Muscle of leg (tissue), 16 donors: ENCODE measurements at places on chromosomes 12 and 14.
A peak's percentile ranks its signal among the peaks of the same experiment; 100 is the strongest.

DNA sequence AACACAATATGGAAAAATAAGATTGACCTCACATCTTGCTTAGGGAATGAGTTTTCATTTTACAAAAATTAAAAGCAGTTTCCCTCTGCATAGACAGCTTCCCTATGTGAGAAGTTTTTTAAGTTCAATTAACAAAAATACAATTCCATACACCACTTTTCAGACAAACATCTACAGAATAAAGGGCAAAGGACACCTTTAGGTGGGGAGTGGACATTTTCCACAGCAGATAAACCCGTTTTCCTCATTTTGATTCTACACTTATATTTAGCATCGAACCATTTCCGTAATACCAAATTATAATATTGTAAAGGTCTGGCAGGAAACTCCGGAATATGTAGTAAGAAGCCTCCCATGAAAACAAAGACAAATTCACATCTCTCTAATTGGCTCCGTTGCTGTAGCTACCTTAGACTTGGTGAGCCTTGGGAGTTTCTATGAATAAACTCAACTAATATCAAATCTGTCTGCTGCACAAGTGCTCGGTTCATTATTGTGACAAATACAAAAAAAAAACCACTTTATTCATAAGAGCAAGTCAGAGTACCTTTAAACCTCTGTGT, 1.7 kb downstream of the ARMH4 start:
- DNase-seq: no peak

DNA sequence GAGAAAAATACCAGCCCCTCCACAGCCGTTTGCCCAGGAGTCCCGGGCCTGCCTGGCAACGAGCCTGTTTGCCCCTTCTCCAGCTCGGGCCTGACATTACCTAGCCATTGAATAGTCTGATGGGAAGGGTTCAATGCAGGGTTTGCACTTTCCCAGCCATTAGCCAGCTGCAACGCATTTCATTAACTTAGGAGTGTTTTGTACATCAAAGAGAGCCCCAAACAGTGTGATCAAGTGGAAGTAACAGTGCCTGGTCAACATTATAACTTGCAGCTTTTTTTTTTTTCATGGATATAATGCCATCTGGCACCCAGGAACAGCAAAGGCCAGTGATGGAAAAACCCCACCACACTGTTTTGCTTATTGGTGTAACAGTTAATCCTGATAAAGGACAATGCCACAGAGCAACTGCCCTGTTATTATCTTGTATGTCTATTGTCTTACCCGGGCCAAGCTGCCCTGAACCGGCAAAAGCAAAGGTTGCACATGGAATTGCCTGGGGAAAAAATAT, 38.0 kb downstream of the BTG1 start:
- DNase-seq: no peak

DNA sequence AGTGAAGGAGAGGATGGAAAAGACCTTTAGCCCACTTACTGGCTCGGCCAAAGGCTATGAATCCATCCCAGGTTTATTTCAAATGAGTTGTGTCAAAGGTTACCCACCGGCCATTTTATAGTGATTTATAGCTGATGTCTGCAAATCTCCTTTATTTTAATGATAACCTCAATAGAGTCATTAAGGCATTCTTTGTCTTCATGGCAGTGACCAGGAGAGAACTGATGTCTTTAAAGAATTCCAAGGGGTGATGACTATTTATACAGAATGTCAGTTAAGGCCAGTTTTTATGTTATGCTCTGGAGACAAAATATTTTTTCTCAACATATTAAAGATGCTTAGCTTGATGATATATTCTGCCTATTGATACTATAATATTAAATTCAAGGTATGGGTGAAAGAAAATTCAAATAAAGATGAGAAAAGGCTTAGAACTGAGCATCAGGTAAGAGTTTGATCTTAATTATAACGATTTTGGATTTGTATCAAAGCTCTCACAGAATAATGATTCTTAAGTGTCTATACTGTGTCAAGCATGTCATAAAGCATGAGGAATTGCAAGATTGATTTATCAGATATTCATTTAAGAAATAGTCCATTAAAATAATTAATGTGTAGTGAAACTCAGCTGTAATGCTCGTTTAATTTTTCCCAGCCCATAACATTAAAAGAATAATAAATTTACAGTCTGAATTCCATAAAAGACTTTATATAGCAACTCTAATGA, 361.5 kb downstream of the SOX5 start:
- DNase-seq: no peak

DNA sequence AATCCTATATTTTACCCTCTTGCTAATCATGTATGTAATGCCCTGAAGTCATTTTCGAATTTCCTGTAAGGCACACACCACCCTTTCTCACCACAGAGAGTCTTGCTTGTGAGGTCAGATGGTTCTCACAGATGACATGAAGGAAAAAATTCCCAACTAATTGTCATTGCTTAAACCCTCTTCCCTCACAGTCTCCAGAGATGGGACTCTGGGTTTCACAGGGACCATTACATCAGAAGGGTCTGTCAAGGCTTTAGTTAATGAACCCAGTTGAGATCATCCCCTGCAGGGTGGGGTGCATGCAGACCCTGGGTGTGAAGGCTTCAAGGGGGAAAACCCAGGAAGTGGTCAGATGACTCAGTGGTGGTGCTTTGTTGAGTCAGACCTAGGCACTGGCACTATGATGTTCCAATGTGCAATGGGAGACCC, 229.6 kb downstream of the BCAT1 start:
- DNase-seq: no peak

DNA sequence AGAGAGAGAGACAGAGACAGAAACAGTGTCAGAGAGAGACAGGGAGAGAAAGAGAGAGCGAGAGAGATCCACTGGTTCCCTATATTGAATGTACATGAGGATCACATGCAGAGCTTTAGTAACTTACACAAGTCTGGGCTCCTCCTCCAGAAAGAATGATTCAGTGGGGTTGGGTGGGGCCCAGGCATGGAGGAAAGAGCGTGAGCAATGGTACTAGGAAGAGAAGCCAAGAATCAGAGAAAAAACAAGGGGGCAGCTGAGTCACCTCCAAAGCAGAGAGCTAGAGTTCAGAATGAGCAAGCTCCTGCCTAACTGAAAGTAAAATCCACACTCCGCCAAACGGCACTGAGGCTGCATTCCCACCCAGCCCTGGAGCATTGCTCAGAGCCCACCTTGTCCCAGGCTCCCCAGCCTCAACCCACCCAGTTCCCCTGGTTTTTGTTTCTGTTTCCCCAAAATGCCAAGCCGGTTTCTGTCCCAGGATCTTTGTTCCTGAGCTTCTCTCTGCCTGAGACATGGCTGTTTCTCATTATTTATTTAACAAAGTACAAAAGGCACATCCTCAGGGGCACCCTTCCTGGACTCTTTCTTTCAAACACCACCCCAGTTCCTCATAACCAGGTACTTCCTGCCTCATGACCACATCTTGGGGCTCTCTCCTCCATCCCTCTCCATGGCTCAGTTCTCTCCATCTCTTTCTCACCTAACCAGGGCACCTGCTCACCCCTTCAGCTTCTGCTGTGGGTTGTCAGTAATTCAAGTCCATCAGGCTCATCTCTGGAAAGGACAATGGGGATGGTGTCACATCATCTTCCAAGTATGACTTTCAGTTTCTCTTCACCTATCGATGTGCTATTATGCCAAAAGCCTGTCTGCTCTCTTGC, 670.3 kb upstream of the TBX3 start:
- DNase-seq: peak; percentile 74

- DNase-seq: peak; percentile 49
Observed at GRCh38 chr12:115504306-115505290, 772.9 kb downstream of the MED13L start.

DNA sequence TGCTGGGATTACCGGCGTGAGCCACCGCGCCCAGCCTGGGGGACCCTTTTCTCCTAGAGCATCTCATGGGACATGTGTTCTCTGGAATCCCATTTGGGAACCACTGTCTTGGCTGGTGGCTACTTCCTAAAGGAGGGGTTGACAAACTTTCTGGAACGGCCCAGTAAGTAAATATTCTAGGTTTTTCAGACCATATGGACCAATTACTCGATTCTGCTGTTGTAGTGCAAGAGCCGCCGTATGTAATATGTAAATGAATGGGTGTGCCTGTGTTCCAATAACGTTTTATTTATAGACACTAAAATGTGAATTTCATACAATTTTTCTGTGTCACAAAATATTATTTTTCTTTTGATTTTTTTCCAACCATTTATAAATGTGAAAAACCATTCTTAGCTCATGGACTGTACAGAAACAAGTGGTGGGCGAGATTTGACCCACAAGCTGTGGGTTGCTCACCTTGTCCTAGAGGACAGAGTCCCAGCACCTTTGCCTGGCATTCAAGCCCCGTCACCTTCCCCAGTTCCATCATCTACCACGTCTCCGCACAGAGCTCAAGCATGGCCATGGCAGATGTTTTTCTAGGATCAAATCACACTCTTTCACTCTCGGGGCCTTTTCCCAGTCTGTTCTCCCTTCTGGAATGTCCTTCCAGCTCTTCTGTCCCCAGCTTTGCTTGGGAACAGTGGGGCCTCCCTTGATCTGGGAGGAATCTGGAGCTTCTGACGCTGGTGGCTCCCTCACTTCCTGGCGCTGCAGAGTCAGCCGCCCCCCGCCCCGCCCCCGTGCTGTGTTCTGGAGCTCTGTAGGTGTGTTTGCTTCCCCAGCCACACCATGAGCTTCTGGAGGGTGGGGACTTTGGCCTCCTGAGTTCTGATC, 17.9 kb upstream of the RCOR1 start:
- peak; percentile 54 for DNase-seq

DNA sequence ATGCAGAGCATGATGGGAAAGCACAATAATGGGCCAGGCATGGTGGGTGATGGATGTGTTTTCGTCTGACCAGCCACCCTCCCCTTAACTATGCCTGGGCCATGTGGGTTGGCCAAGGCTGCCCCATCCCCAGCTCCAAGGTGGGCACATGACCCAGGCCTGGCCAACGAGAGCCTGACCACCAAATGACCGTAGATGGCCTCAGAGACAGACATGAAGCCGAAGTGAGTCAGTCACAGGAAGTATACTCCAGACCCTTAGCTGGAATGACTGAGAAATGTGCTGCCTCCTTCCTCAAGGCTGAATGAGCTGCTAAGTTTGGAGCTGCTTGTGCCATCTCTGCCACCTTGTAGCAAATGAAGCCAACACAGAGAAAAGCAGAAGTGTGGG, 233.6 kb downstream of the BCL11B start:
- DNase-seq: no peak
